GM13976 (cell line): ENCODE measurements at places on chromosomes 5 and 9.

DNA sequence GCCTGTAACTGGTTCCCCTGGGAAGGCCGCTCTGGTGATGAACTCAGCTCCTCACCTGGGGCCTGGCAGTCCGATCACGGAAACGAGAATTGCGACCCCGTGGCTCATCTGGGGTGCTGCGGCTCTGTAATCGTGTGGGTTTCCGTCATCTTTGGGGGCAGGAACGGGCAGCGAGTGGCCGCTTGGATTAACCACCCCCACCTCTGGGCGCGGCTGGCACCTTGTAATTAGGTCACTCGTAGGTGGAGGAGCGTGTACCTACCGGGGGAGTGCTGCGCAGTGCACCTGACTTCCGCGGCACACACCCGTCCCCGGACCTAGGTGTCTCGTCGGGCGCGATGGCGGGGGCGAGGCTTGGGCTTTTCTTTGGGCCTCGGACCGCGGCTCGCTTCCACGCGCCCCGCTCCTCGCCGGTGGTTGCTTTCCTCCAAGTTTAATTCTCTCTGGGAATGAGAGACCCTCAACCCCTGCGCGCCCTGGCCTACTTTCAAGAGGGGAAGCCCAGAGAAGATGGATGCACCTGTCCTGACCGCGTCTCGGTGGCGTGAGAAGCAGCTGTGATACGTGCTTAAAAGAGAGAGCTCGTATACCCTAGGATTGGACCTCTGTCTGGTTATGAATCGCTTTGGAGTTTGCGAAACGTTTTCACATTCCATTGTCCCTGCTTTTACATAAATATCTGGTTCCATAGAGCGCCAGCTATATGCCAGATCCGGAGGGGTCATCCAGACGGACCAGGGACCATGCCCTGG, 744 bp upstream of the PPP2CA start:
- DNase-seq, result no peak

DNA sequence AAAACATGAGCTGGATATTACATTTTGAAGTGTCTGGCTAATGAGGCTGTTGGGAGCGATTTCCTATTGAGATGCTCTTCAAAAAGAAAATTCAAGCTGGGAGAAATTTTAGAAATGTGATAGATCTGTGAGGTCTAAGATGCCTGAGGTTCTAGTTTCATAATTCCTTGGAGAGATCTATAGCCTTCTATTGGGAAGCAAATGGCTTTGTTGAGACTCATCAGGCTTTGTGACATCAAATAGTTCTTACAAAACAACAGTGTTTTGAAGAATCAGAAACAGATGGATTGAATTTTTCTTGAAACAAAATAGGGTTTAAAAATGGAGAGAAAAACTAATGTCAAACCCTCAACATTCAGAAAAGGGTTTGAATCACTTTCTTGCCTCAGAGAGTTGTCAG, 292.9 kb downstream of the NNT start:
- DNase-seq, result no peak

GRCh38 chr9:87643107-87643650, 82.7 kb upstream of the CTSL start:
- no peak for DNase-seq

- no peak for DNase-seq
Observed at GRCh38 chr9:31799953-31800609, 584.4 kb upstream of the ACO1 start.

GRCh38 chr5:33439905-33440481, 772 bp upstream of the TARS1 start:
- no peak for DNase-seq

- no peak for DNase-seq
Observed at GRCh38 chr9:104748359-104749031, 1.0 kb downstream of the NIPSNAP3A start.

- DNase-seq, result no peak
Observed at GRCh38 chr9:89686126-89686525, 81.3 kb downstream of the GADD45G start.

DNA sequence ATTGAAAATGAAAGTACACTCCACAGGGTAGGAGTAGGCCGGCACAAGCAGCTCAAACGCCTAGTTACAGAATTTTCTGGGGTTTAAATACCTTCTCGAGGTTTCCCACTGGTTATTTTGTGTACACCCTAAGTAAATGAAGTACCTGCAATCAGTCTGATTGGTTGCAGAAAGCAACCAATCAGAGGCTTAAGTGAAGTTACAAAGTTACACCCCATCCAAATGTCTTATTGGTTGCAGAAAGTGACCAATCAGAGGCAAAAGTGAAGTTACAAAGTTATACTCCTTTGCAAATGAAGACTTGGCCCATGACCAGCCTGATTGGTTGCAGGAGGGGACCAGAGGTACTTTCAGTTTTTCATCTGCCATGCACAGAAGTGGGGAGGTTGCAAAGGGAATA, 33.2 kb upstream of the ERAP2 start:
- no peak for DNase-seq

DNA sequence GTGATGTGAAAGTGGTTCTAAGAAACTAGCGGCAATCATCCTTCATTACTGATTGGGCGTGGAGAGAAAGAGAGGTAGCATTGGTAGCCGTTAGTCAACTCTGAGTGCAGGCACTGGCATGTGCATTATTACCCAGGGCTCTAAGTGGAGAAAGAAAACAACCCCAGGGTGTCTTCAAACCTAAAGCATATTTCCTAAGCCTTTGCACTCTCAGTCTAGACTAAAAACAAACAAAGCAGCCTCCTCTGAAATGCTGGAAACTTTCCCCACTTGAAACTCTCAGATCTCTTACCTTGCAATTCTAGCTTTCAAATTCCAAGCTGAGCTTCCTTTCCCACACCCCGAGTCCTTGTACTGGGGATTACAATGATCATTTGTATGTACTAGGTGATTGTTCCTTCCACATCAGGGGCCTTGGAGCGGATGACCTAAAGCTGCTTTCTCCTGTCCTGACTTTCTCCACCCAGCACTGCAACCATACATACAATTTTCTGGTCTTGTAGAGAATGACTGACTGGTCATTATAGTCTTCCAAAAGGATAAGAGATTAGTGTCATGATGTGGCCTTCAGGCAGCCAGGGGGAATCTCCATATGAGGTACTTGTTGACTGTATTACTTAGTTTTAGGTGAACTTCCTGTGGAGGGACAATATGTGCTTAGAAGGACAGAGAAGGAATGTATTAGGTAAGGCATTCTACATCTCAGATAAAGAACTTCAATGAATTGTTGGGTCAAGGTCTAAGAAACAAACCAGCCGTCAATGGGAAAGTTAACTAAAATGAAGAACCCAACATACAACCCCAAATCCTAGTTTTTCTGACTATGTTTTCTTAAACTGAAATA, 98.3 kb upstream of the CDKN2B start:
- DNase-seq, result no peak

DNA sequence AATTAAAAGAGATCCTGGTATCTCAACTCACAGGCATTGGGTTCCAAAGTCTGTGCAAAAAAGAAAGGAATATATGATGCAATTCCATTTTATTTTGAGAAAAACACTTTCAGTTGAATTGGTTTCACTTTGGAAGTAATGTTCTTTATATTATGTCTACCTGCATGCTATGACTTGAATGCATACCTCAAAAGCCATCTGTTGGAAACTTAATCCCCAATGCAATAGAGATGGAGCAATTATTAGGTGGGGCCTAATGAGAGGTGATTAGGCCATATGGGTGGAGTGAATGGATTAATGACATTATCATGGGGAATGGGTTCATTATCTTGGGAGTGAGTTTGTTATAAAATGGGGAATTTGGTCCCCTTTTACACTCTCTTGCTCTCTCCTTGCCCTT, 293.3 kb downstream of the CSNK1G3 start:
- no peak for DNase-seq

GRCh38 chr9:110047955-110048402, 160.0 kb downstream of the C9orf152 start:
- peak; percentile 51 for DNase-seq
